ENCODE measurements at places on chromosomes 1 and 21.

DNA sequence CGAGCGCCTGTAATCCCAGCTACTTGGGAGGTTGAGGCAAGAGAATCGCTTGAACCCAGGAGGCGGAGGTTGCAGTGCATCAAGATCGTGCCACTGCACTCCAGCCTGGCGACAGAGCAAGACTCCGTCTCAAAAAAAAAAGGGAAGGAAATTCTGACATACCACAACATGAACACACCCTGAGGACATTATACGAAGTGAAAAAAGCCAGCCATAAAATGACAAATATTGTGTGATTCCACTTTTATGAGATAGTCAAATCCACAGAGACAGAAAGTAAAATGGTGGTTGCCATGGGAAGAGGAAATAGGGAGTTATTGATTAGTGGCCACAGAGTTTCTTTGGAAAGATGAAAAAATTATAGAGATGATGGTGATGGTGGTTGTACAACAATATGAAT lies 41.7 kb downstream of the EVI5 start:
- DNase-seq, result no peak

DNA sequence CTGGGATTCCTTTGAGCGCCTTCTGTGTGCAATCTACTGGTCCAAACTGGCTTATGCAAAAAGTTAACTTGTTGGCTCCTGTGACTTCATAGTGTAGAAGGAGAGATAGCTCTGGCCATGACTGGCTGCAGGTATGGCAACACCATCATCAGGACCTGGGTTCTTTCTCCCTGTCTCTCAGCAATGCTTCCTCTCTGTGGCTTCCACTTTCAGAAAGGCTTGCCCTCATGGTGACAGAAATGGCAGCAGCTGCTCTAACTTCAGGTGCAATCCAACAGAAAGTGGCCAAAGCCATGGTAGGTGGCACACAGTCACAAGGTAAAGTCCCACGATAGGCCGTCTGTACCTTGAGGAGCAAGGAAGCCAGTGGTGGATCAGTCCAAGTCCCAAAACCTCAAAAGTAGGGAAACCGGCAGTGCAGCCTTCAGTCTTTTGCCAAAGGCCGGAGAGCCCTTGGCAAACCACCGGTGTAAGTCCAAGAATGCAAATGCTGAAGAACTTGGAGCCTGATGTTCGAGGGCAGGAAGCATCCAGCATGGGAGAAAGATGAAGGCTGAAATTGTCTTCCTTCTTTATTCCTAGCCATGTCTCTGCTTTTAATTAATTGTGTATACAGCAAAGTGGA lies 45.0 kb downstream of the ZBTB40 start:
- DNase-seq, result no peak

DNA sequence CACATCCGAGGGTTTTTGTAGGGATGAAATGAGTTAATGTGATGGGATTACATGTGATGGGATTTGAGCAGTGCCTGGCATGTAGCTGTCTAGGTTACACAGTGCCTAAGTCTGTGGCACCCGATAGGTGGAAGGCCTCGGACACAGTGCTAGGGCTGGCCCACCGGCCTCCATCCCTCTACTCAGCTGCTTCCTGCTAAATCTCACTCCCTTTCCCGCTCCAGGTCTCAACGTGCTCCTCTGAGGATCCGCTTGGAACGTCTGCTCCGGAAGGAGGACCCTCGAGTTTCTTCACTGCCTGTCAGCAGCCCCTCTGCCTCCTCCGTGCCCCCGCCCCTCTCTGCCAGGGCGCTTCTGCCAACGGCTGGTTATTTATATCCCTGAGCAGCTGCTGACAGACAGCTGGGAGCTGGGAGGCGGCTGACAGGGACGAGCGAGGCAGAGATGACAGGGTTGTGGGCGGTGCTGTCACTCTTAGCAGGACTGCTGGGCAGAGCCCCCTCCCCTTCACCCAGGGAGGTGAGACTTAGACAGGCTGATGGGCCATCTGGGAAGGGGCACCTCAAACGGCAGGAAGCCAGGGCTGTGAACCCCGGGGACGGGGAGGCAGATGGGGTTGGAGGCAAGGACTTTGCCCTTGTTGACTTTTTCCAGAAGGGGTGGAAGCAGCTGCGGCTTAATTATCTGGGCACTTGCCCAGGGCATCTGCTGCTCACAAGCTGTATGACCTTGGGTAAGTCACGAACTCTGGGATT lies 26.6 kb upstream of the LRRN2 start:
- no peak for DNase-seq

- DNase-seq, result no peak
Measured at GRCh38 chr1:243257189-243257588, 1.3 kb downstream of the SDCCAG8 start.

- peak; percentile 53 for DNase-seq
Measured at GRCh38 chr1:155320661-155321617, at the start of gene RUSC1. TSS of gene RUSC1 (plus strand) at chr1:155320894. CDS start at chr1:155321774, 880 bp downstream.
